ENCODE measurements at places on chromosomes 4 and X. TPM values are rescaled to one million over a fixed set of nuclear protein-coding genes. Genes with fewer than 3 reads are reported as not detected.
A peak's percentile ranks its signal among the peaks of the same experiment; 100 is the strongest.

GRCh38 chrX:3712051-3712869 is 1.2 kb downstream of the PRKX start:
- no peak for DNase-seq

- DNase-seq, result no peak
Measured at GRCh38 chr4:176011529-176011928, 54.1 kb upstream of the WDR17 start.

GRCh38 chr4:107379054-107379869 is 340.8 kb downstream of the PAPSS1 start:
- peak; percentile 60 for DNase-seq

DNA sequence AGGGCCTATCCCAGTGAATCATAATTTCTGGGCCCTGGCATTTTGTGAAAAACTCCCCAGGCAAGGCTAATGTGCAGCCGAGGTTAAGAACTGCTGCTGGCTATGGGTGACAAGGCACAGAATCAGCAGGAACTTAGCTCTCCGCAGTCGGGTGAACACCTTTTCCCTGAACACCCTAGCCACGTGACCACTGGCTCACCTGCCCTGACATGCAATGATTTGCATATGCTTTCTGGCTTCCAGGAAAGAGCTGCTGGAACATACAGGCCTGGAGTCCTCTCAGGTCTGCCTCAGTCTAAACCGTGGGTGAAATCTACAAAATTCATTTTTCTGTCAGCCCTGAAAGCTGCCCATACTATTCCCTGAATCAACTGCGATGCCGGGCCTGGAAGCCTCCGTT is 56.6 kb downstream of the ZNF827 start:
- peak; percentile 94 for DNase-seq

DNA sequence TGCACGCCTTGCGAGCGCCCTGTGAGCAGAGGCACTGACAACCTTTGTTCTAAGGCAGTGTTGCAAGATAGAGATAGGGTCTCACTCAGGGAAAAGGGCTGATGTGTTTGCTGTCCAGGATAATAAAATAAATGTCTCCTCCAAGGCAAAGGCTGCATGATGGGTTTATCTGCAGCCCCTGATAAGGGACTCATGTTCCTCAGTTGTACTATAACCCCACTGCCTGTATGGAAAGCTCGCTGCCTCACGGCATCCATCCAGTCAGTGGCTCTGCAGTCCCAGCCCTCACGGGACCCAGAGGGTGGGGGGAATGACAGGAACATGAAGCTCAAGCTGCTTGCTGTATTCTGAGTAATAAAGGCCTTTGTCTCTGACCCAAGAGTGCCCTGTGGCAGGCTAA is 22.6 kb downstream of the BCLAF3 start:
- no peak for DNase-seq

GRCh38 chrX:99507768-99508167 is 902.3 kb downstream of the PCDH19 start:
- DNase-seq, result no peak

- peak; percentile 83 for DNase-seq
Measured at GRCh38 chrX:16148896-16149295, 18.4 kb upstream of the MAGEB17 start.

DNA sequence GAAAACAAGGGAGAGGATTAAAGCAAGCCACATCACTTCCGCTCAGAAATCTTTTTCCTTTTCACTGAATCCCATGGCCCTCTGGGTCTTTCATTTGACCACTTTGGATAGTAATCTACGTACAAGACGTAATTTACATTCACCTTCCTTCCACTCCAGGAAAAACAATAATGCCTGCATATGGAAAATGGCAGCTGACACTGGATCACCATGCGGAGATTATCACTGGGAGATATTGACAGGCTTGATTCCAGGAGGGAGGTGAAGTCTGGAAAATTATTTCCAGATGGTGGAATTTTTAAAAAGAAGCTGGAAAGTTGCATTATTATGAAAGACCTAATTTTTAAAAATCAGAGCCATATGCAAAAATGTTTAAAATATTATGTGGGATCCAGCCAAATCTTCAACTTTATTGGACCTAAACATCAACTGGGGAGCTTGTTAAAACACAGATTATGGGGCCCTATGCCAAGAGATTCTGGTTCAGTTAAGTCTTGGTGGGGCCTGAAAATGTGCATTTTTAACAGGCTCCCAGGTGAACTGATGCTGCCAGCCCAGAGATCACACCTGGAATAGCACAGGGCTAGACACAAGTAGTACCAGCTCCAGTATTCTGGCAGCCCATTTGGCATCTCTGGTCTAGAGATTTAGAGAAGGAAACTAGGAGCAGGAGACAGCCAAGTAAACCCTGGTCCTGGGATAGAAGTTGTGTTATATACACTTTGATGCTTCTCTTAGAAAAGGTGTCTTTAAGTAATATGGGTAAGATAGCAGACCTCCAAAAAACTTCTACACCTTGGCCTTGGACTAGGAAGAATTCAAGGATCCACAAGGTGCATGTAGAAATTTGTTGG is 290.3 kb upstream of the LDB2 start:
- DNase-seq, result no peak

- no peak for DNase-seq
Measured at GRCh38 chrX:18707426-18708049, at the start of gene PPEF1. TSS of gene PPEF1 (plus strand) at chrX:18707645. CDS start at chrX:18707781, 136 bp downstream.

- peak; percentile 98 for DNase-seq
Measured at GRCh38 chr4:109947457-109947856, 34.8 kb downstream of the EGF start.

UBE2A gene
- 23.7 TPM for total RNA-seq

CXCL6 gene
- total RNA-seq, result not detected

CACNA1F gene
- under 0.01 TPM for total RNA-seq
